ENCODE measurements at places on chromosomes 2 and 18.

- DNase-seq = no peak
Observed at GRCh38 chr2:33209976-33210375, 263.2 kb downstream of the LTBP1 start.

- no peak for DNase-seq
Observed at GRCh38 chr18:35467624-35468016, 30.1 kb downstream of the INO80C start.

- DNase-seq = no peak
Observed at GRCh38 chr2:219327719-219328118, 4.8 kb downstream of the RESP18 start.

GRCh38 chr2:65033178-65033577, 23.0 kb upstream of the CEP68 start:
- no peak for DNase-seq

DNA sequence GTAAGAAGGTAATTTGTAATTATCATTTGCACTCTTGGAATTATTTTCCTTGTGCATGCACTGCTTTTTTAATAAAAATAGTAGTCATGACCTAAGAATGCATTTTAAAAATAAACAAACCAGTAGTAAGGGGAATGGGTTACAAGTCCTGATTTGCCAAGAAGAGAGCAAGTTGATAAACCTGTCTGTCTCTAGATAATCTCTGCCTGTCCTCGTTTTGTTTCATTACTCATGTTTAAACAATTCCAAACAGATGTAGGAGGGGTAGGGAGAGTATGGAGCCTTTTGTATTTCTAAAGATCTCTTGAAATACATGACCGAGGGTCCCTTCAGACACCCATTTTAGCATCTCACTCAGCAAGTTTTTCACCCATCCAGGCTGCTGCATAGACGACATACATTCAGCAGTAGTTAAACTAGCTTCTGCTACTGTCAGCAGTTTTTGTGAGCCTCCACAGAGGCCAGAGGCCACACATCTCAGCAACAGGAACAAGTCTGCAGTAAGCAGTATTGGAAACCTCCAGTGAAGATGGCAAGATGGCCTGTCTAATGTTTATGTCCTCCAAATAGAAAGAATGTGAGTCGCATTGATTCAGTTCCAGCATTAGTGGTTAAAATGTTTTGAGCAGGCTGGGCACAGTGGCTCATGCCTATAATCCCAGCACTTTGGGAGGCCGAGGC, 2.3 kb upstream of the EXOC6B start:
- no peak for DNase-seq

GRCh38 chr2:212361174-212361756, 177.3 kb downstream of the ERBB4 start:
- no peak for DNase-seq

GRCh38 chr2:28234807-28235206, 157.9 kb upstream of the FOSL2 start:
- DNase-seq = no peak

DNA sequence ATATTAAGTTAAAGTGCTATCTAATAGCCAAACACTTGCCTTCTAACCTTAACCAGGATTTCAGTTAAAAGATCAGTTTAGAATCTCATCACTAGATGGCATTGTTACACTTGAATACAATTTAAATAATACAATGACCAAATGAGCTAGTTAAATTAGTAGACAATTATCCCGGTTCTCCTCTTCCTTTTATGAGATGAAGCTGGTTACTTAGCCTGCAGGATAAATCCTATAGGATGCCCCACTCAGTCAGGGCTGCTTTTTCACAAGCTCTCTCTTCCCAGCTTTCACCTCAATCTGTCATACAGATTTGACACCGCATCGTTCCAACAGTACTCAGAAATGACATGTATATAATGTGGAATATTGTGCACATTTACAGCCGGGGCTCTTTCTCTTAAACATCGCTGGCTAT, 678.8 kb downstream of the KCNJ3 start:
- peak; percentile 1 for DNase-seq

DNA sequence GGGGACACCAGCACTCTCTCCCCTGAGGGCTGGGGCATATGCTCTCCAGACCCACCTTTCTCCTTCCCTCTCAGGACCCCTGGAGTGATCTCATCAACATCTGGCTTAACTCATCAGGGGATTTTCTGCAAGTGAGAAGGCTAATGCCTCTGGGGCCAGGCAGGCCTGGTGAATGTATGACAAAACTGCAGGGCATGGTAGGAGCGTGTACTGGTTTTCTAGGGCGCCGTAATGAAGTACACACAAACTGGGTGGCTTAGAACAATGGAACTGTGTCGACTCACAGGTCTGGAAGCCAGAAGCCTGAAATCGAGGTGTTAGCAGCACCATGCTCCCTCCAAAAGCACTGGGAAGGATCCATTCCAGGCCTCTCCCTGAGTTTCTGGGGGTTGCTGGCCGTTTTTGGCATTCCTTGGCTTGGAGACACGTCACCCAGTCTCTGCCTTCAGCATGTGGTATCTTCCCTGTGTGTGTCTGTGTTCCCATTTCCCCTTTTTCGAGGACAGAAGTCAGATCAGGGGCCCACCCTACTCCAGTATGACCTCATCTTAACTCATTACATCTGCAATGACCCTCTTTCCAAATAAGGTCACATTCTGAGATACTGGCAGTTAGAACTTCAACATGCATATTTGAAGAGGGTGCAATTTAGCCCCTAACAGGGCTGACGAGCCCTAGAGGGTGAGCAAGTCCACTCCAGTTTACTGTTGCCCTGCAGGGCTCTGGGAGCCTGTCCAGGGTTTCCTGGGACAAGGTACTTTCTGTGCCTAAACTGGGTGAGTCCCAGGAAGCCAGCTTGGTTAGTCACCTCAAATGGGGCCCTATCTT, 45.5 kb upstream of the CAB39 start:
- no peak for DNase-seq

DNA sequence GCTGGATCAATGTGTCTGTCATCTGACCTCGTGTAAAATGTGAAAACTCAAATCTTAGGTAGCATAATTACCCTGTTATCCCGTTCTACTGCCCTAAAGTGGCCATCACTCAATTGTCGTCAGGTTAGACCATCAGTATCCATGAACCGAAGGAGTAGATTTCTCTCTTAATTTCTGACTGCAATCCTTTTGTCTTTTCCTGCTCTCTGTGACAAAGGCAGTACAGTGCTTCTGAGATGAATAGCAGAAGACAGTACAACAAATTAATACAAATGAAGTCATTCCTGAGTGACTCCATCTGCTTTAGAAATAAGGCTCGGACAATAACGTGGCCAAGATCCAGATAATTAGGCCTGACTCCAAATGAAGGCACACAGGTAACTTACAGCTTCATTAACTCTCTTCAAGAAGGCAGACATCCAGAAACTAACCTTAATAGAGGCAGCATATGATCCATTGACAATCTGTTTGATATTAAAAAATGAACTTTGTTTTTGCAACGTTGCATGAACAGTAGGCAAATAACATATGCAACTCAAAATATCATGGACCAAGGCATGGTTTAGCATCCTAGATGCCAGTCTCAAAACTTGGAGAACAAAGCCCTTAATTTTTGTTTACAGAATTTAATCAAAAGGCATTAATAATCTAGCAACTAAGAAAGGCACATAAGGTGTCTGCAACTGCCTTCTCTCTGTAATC, 96.7 kb upstream of the CDH20 start:
- no peak for DNase-seq

DNA sequence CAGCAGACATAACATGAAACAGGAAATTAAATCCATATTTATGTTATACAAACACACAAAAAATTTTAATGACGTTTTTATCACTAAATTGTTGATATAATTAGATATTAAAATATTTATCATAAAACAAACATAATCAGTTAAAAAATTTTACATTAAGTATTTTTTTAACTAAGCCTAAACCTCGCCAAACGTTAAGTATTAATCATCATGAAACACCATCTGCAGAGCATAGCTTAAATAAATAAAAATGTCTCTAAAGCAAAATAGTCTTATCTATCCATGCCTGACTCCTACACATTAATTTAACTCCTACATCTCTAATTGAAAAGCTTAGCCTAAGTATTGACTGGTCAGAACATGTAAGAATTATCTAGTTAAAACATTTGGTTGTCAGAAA, 271.6 kb upstream of the RND3 start:
- no peak for DNase-seq

DNA sequence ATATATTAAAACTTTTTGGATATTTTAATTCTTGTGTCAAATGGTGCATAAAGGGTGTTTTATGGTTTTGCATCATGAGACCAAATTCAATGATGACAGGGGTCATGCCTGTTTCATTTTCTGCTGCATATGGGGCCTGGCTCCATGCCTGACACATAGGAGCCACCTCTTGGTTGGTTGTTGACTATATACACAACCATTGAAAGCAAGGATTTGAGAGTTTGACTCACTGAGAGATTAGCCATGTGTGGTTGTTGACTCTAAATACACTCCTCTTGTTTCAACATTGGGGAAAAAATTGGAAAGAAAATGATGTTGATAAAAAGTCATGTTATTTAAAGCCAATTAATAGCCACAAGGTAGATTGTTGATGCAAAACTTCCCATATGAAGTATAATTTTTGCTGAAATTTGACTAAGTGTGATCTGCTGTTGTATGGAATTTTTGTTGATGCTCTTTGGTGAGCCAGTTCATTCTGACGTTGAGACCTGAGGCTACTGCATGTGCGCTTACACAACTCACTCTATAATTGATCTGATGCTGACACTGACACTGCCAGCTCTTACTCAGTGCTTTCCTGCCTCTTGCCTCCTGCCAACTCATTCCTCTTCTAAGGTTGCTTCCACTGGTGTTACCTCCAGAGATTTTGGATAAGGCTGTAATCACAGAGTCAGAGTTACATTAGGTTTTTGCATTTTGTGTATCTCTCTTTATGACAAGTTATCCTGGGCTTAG, 446.2 kb upstream of the SLC14A2 start:
- DNase-seq = peak; percentile 79

- DNase-seq = no peak
Observed at GRCh38 chr18:57975805-57976204, 68.2 kb upstream of the NEDD4L start.

- no peak for DNase-seq
Observed at GRCh38 chr2:134212746-134213145, 41.1 kb upstream of the MGAT5 start.

GRCh38 chr2:227813229-227813561, 447 bp upstream of the CCL20 start:
- no peak for DNase-seq

- DNase-seq = no peak
Observed at GRCh38 chr2:72841462-72842125, 15.8 kb upstream of the EXOC6B start.

GRCh38 chr2:11543337-11544216, 9.7 kb downstream of the GREB1 start:
- no peak for DNase-seq

- DNase-seq = no peak
Observed at GRCh38 chr18:63085611-63086010, 234.0 kb downstream of the BCL2 start.

DNA sequence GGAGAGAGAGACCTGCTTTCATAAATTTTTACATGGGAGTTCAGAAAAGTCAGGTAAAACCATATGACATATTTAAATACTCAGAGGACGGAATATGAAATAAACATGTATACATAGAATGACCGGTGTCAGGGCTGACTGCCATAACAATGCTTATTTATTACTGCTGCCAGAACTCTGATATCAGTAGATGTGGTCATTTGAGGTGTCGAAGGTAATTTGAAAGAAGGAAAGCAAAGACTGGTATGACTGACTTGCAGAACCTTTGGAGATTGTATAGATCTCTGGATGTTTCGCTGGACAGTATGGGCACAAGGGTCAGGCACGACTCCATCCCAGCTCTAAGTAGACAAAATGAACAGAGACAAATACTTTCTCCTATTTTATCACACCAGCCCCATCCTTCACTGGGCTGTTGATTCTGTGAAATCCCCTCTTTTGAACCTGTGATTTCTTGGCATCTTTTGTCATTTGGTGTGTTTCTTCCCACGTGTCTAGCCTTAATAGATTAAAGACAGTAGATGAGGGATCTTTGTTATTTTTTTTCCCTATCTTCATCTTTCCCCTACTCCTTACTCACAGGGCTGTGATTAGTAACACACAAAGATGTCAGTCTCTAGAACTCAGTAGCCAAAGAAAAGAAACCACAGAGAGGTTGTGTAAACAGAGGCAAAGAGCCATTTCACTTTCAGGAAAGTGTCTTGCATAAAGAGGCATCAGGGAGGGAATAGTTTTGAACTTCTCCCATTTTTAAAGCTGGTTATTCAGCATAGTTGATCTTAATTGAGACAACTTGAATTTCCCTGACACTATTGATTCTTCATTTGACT, 61.6 kb downstream of the ICOS start:
- no peak for DNase-seq

GRCh38 chr2:10878268-10878915, 33.3 kb upstream of the KCNF1 start:
- DNase-seq = no peak

GRCh38 chr2:107412209-107412904, 414.3 kb upstream of the RGPD4 start:
- no peak for DNase-seq

GRCh38 chr2:185921048-185921756, 182.6 kb downstream of the FSIP2 start:
- no peak for DNase-seq

- DNase-seq = no peak
Observed at GRCh38 chr18:47801817-47802216, 128.6 kb downstream of the SMAD2 start.

DNA sequence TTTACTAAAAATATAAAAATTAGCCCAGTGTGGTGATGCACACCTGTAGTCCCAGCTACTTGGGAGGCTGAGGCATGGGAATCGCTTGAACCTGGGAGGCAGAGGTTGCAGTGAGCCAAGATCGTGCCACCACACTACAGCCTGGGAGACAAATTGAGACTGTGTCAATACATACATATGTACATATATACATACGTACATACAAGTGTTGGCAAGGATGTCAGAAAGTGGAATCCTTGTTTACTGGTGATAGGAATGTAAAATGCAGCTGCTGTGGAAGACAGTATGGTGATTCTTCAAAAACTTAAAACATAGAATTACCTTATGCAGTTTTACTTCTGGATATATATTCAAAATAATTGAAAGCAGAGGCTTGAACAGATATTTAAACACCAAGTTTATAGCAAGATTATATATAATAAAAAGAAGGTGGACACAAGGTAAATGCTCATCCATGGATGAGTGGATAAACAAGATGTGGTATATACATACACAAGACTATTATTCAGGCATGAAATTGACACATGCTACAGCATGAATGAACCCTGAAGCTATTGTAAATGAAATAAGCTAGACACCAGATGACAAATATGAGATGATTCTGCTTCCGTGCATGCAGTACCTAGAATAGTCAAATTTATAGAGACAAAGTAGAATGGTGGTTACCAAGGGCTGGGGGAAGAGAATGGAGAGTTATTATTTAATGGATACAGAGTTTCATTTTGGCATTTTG, 43.2 kb downstream of the CCDC138 start:
- no peak for DNase-seq

DNA sequence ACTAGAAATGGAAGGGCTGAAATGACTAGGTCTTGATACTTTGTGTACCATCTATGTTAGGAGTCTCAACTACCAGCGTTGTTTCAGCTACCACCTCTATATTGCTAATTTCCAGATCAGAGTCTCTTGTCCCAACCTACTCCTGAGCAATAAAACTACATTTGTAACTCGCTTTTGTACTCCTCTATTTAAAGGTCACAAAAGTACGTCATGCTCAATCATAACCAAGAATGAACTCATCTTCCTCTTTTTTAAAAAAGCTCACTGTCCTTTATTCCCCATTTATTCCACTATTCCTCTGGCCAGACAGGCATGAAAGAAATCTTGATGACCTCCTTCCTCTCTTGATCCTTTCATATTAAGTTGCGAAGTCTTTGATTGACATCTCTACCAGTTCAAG, 11.2 kb upstream of the MATN3 start:
- DNase-seq = no peak

All from AG09309 (cell line).